Activated CD8-positive, alpha-beta memory T cell treated with anti-CD3 and anti-CD28 coated beads for 24 hours (primary cell): ENCODE measurements at places on chromosomes 4 and X.

DNA sequence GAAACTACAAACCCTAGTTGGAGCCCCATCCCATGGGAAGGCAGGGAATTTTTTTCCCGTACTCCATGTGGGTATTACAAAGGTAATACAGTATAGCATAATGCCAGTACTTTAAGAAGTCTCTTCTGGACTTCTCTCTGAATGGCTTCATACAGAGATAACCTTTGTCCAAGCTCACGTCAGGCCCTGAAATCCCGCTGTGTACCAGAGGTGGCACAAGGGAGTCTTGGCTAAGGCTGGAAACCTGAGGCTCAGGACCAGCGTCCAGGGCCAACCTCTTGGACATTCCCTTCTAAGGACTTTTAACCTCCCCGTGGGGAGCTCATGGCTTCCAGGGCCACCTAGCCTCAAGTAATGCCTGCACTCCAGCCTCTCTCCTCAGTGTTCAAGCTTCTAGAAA is 338.9 kb upstream of the FAM241A start:
- no peak for DNase-seq

DNA sequence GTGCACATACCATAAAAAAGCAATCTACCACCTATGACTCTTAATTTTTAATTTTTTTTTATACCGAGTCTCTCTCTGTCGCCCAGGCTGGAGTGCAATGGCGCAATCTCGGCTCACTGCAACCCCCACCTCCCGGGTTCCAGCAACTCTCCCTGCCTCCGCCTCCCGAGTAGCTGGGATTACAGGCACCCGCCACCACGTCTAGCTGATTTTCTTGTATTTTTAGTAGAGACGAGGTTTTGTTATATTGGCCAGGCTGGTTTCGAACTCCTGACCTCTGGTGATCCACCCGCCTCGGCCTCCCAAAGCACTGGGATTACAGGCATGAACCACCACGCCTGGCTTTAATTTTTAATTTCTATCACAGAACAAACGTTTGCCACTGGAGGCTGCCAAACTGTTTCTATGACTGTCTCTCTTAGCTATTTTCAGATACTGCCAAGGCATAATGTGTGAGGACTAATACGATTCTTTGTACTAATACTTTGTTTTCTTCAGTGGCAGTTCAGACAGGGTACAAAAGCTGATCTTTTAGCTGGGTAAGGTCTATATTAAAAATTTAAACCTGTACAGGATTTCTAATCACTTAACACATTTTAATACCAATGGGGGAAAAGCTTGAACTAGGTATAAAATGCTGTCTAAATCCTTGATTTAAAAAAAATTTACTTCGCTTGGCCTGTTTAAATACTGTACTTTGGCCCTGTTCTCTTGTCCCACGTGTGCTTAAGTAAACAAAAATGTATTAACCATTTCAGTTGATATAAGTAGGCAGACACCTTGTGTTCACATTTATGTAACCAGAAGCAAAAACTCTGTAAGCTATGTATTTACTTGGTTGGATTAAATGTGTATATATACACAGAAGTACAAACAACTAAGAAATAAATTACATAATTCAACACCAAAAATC is 2.3 kb downstream of the PGRMC2 start:
- DNase-seq, result no peak

GRCh38 chr4:148923881-148924280 is 481.7 kb upstream of the NR3C2 start:
- no peak for DNase-seq

DNA sequence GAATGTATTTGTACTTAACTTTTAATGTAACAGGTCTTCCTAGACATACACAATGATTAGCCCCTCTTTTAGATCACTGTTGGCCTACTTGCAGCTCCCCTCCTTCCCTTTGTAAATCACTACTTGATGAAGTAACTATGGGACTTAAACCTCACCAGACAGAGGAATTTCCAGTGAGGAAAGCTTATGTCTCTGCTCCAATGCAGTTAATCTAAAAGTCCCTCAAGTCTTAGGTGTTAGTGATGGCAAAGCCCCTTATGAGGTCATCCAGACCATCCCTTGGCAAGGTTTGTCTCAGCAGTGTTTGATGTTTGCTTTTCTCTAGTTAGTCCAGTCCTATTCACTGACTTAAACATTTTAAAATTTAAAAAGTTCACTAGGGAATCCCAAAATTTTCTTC is 877.3 kb upstream of the INTU start:
- DNase-seq, result no peak

- DNase-seq, result no peak
These were observed 23.7 kb upstream of the MSANTD1 start for GRCh38 chr4:3225071-3225850.

DNA sequence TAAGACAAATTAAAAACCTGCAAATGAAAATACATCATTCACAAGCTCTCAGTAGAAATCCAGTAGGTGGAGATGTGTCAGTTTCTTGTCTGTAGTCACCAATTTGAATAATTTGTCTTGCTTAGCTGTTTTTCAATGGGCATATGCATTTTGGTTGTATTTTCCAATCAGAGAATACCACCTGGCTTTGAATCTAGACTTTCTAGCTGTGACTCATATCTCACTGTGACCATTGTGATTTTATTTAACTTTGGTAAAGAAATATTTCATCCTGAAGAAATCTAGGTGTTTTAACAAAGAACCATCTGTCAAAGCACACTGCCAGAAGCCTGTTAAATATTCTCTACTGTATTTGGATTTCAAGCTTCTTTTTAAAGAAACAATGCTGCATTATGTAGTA is 1650.6 kb upstream of the IGFBP7 start:
- DNase-seq, result no peak

DNA sequence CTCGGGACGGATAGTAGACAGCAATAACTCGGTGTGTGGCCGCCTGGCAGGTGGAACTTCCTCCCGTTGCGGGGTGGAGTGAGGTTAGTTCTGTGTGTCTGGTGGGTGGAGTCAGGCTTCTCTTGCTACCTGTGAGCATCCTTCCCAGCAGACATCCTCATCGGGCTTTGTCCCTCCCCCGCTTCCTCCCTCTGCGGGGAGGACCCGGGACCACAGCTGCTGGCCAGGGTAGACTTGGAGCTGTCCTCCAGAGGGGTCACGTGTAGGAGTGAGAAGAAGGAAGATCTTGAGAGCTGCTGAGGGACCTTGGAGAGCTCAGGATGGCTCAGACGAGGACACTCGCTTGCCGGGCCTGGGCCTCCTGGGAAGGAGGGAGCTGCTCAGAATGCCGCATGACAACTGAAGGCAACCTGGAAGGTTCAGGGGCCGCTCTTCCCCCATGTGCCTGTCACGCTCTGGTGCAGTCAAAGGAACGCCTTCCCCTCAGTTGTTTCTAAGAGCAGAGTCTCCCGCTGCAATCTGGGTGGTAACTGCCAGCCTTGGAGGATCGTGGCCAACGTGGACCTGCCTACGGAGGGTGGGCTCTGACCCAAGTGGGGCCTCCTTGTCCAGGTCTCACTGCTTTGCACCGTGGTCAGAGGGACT is 5.7 kb upstream of the MSANTD1 start:
- DNase-seq, result no peak

- no peak for DNase-seq
These were observed 13.2 kb downstream of the CC2D2A start for GRCh38 chr4:15482842-15483241.

DNA sequence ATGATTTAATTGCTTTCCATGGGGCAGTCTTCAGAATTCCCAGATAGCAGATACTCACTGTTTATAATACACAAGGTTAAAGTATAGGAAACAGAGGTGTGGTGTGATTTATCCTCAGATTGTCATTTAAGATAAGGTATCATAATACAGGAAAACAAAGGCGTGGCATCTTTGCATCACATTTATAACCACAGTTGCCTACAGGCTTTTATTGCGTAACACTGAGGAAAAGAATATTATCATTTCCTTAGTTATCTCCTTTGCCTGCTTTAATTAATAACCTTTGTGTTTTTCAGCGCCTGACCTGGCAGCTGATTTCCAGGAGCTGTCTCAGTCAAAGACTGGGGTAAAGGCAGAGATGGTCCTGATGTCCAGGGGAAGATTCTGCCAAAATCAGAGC is 68.8 kb downstream of the SSX7 start:
- no peak for DNase-seq

DNA sequence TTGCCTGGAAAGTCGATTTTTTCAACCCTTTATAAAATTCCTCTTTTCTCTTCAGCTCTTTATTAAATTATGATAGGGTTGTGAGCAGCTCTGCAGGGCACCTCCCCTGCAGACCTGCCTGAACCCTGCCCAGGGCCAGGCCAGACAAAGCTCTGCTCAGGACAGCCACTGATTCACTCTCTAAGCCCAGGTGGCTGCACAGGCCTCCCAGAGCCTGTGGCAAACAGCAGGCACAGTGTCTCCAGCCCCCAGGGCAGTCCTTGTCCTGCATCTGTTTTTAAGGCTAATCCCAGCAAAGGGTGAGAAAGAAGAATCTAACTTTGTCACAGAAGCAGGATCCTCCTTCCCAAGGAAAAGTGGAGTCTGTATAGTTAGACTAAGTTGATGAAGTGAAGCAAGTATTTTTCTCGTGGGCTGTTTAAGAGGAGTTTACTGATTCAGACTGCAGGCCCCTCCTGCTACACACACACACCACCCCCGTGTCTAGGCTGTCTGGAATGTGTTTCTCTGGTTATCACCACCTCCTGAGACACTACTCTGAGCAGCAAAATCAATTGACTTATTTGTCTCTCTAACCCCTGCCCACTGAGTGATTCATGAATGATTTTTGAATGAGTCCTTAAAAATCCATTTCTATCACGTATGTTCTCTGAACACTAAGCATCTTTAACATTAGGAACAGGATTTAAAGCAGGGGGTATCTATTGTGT is 101.7 kb downstream of the CHIC2 start:
- DNase-seq, result no peak

- DNase-seq, result no peak
These were observed 56.8 kb downstream of the RBPJ start for GRCh38 chr4:26377328-26378311.

DNA sequence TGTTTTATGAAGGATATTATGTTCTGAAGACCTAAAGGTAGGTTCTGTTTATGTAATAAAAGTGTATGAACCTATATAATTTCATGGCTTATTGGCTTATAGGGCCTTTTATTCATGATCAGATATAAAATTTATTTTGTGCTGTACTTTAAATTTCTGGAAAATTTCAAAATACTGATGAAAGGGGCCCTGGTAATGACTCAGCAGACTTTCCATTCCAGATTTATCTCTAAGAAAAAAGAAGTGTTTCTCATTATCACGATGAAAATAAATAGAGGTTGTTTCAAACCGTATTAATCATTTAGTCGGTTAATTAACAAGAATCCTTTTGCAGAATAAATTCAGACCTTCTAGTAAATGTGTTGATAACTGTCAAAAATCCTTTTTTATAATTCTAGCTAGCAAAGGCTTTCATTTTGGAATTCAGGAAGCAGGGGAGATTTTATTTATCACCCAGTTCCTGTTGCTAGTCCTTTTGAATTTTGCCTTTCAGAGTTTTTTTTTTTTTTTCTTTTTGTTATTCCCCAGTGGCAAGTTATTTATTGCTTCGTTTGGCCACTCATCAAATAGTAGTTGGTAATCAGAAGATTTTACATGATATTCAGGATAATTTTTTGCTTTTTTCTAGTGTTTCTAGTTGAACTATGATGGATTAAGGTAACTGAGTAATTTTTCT is 5.4 kb upstream of the TAPT1 start:
- no peak for DNase-seq

GRCh38 chrX:69815063-69815462 is 199.2 kb downstream of the EDA start:
- no peak for DNase-seq

- DNase-seq, result no peak
These were observed 469.8 kb downstream of the PCDH7 start for GRCh38 chr4:31189938-31190337.

DNA sequence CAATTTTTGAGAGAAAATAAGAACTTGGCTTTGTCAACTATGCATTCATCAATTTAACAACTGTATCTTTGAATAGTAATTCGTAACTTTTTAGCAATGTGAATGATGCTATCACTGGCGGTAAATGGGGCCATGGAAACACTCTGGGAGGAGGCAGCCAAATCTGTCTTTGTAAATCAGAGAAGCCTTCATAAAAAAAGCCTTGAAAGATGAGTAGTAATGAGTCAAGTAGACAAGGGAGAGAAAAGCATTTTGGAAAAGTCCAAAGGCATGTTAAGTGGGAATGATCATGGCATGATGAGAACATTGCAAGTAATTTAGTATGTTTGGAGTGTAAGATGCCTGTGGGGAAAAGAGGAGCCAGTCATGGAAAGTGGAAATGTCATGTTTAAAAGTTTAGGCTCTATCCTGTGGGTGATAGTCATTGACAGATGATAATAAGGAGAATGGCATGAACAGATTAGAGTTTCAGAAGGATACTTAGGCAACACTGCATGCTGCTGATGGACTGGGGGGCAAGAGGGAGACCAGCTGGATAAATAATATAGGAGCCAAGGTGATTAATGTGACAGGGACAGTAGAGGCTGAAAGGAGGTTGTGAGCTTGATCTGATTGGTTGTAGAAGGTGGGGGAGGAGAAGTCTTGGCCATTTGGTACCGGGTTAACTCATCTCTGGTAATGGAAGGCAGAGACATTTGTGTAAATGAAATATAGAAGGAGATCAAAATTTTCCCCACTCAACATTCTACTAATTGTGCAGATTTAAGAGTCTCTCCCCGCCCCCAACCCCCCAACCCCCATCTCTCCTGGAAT is 16.3 kb downstream of the SPRY1 start:
- no peak for DNase-seq

GRCh38 chr4:185275501-185275900 is 66.1 kb downstream of the SNX25 start:
- DNase-seq, result no peak

GRCh38 chrX:106243376-106243775 is 75.3 kb downstream of the PWWP3B start:
- no peak for DNase-seq

GRCh38 chr4:186027405-186027804 is 41.6 kb upstream of the TLR3 start:
- DNase-seq, result no peak

GRCh38 chr4:169259271-169259670 is 11.5 kb downstream of the SH3RF1 start:
- DNase-seq, result no peak

DNA sequence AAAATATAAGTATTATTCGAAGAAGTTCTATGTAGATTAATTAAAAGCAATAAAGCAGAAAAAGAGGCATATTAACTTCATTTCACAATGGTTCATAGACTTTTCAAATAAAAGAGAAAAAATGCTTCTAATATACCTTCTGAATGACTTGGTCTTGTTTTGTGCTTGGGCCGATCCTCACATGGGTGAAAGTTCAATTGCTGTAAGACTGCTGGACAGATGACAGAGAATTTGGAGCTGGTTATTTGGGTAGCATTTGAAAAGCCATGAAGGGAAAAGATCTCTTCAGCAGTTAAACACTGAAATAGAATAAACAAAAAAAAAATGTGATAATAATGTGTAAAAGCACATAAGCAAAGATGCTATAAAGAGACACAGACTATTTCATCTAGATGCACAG is 29.8 kb downstream of the SLC39A8 start:
- no peak for DNase-seq

DNA sequence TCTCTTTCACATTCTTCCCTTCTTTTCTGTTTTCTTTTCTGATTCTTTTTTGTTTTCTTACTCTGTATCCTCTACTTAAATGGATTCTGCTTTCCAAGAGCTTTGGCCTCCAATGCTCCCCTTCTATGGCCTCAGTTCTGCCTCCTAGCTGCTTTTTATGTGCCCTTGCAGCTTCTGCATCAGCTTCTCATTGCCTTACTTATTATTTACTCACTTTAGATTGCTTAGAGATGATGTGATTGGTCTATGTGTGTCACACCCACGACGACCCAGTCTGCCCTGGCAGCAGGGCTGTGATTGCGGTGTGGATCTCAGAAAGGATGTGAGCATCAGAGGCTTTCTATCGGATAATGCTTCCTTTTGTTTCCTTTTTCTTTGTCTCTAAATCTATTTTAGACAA is 71.8 kb upstream of the SMARCA5 start:
- DNase-seq, result no peak

GRCh38 chrX:46882266-46882665 is 30.0 kb upstream of the JADE3 start:
- no peak for DNase-seq
